ENCODE measurements at places on chromosomes 13 and 19.

GRCh38 chr13:40245567-40245966 is 420.9 kb downstream of the FOXO1 start:
- DNase-seq: no peak

- DNase-seq: no peak
Measured at GRCh38 chr13:48233889-48234488, 983 bp downstream of the ITM2B start.

- no peak for DNase-seq
Measured at GRCh38 chr13:100675661-100676129, 1.1 kb upstream of the TMTC4 start.

DNA sequence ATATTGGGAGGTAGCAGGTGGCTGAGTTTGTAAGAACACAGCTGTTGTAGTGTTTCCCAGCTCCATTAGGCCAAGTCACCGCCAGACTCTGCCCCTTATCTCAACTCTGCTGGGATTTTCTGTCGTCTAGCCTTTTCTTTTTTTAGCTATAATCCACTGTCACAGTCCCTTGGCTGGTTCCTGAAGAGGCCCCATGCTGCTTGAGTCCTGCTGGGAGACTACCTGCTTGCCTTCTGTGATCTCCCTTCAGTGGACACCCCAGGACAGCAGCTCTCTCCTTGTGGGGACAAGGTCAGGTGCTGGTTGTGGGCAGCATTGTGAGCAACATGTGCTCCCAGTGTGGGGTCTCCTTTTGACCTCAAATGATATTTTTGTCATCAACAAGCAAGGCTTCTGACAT is 195.0 kb upstream of the ATXN8OS start:
- peak; percentile 87 for DNase-seq

- DNase-seq: peak; percentile 93
Measured at GRCh38 chr19:17778968-17779929, 15.7 kb upstream of the B3GNT3 start.

GRCh38 chr13:97212601-97213040 is 9.5 kb upstream of the MBNL2 start:
- DNase-seq: peak; percentile 68

- peak; percentile 85 for DNase-seq
Measured at GRCh38 chr19:16628984-16629691, 1.1 kb upstream of the MED26 start.

GRCh38 chr19:5547881-5548280 is 19.9 kb downstream of the TINCR start:
- DNase-seq: peak; percentile 75

DNA sequence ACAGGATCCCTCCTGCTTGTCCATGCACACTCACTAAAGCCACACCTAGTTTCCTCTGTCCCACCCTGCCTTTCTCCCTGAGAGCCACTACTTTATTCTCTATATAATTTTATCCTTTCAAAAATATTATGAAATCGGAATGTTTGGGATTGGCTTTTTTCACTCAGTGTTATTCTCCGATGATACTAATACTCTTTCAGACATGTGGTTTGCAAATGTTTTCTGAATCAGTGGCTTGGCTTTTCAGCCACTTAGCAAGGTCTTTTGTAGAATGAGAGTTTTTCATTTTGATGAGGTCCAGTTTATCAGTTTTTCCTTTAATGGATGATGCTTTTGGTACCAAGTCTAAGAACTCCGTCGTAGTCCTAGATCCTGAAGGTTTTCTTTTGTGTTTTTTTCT is 11.6 kb downstream of the SPATA13 start:
- DNase-seq: no peak

DNA sequence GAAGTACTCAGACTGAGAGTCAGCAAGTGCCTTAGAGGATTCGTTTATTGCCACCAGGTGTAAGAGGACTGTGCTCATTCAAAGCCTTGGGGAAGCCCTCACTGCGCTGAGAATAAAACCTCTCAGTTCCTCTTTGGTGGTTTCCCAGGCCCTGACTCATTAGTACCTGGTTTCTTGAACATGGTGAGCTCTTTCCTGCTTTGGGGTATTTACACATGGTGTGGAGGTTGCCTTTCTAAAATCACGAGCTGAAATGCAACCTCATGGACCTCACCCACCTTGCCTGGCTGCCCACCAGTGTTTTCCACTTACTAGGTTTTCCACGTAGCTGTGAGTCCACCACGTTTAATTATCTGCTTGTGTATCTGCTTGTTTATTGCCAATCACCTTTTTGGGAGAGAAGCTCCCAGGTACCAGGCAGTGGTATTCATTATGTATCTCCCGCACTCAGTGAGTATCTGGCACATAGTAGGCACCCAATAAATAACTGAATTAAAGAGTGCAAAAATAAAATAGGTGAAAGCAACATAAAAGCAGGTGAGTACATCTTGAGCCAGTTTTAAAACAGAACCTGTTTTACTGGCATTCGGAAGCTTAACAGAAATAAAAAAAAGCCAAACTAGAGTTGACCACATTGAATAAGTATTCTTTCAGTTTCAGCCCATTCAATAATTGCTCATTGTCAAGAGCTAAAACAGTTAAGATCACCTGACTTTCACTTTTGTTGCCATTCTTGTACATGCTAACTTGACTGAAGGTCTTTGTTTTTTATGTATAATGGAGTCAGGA is 533.0 kb downstream of the MYO16 start:
- DNase-seq: no peak

GRCh38 chr13:26469602-26470001 is 87.9 kb upstream of the WASF3 start:
- no peak for DNase-seq

GRCh38 chr13:43786472-43786765 is 353 bp downstream of the ENOX1 start:
- DNase-seq: no peak

GRCh38 chr19:51181913-51182419 is 39.9 kb downstream of the SIGLEC7 start:
- DNase-seq: peak; percentile 23

DNA sequence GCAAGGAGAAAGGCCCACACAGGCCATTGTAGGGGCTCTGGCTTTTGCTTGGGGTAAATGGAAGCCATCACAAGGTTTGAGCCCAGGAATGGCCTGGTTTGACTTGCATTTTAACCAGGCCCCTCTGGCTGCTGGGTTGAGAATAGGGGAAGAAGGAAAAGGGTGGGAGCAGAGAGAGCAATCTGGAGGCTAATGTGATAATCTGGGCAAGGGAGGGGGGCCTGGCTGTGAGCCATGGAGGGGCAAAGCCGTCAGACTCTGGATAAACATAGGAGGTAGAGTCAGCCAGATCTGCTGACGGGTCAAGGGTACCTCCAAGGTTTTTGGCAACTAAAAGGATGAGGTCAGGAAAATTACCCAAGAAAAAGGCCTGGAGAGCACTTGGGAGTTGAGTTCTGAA is 41.6 kb downstream of the RFX2 start:
- peak; percentile 4 for DNase-seq

GRCh38 chr13:98807774-98808173 is 55.3 kb upstream of the SLC15A1 start:
- no peak for DNase-seq

DNA sequence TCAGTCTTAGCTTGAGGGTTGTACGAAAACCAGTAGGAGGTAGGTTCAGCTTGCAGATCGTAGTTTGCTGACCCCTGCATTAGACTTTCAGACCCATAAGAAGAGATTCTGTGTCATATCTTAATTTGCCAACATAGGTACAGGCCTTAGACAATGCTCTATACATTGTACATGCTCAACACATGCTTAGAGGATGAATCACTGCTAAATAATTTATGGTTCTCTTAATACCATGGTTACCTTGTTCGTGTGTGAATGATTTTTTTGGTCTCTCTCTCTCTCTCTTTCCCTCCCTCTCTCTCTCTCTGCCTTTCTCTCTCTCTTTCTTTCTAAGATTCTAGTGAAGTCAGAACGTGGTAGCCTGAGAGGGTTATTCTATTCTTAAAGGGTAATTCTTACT is 112.2 kb downstream of the FGF14 start:
- DNase-seq: no peak

- DNase-seq: peak; percentile 87
Measured at GRCh38 chr13:38090913-38091312, 221.3 kb upstream of the TRPC4 start.

- no peak for DNase-seq
Measured at GRCh38 chr13:51347099-51347498, 7.6 kb downstream of the SERPINE3 start.

DNA sequence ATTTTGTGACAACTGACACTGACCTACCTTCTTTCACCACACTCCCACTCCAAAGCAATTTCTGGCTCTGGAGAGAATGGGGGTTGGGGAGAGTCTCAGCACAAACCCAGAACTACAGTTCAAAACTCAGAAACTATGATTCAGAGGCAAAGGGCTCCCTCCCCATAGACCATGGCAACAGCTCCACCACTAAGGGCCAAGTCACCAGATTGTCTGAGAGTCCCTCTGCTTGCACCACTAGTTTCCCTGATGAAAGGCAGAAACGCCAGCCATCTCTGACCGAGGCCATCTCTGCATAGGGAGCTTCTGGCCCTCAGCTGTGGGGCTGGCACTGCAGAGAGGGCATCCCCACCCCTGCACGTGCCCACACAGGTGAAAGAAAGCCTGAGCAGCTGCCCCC is 112.4 kb upstream of the VSTM2B start:
- no peak for DNase-seq

GRCh38 chr19:50516964-50517703 is 3.4 kb upstream of the ASPDH start:
- no peak for DNase-seq

- DNase-seq: peak; percentile 98
Measured at GRCh38 chr13:35309706-35310105, 166.8 kb downstream of the MAB21L1 start.

GRCh38 chr13:98847780-98848179 is 95.3 kb upstream of the SLC15A1 start:
- peak; percentile 19 for DNase-seq

DNA sequence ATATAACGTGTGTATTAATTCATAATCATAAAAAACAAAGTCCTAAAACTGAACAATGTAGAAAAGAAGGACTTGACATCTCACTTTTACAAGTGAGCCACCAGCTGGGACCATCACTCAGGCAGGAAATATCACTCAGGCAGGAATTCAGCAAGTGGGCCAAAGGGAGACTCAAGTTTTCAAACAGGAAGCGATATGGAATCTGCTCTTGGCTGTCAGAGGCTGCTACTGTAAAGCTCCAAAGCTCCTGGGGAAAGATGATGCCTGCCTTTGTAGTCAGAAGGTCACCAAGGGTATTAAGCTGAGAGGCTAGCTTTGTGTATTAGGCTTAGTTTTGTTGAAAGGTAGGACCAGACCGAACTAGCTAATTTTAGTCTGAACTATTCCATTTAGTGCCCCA is 5.5 kb upstream of the AKAP11 start:
- DNase-seq: no peak

DNA sequence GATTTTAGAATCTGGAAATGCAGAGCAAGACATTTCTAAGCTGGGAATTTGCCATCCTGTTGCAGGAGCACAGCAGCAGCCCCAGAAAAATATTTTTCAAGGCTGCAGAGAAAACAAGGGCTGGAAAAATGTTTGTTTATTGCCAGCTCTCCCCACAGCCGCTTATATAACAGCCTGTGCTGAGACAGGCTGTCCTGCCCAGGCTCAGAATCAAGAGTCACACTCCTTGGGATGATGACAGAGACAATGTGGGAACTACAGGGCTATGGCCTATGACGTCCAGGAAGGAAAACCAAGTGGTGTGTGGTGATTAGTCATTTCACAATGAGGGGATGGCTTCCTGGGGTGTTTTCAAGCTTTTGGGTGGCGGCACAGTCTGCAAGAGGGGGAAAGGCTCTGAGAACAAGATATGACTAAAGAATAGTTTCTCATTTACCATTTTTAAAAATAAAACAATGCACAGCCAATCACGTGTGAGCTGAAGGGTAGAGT is 136.3 kb upstream of the SERP2 start:
- peak; percentile 63 for DNase-seq

DNA sequence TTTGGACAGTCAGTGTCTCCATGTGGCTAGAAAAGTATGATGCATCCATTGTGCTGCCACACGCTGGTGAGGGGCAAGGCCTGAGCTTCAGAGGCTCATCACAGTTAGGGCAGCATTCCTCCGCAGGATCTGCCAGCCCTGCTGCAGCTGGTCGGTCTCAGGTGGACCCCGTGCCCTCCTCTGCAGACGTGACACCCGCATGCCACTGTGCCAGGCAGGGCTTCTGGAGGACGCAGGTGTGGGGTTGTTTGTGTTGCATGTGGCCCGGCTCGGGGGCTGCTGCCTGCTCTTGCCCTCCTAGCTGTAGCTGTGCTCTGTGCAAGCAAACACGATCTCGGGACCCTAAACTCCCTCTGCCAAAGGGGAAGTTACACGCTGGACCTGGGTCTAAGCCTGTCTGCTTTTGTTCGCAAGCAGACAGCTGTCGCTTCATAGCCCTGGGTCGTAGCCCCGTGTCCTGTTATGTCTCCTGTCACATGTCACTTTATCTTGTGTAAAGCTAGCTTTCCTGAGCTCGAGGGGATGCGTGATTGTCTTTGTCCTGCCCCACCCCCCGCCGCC is 45.3 kb downstream of the SLC7A9 start:
- DNase-seq: peak; percentile 14

DNA sequence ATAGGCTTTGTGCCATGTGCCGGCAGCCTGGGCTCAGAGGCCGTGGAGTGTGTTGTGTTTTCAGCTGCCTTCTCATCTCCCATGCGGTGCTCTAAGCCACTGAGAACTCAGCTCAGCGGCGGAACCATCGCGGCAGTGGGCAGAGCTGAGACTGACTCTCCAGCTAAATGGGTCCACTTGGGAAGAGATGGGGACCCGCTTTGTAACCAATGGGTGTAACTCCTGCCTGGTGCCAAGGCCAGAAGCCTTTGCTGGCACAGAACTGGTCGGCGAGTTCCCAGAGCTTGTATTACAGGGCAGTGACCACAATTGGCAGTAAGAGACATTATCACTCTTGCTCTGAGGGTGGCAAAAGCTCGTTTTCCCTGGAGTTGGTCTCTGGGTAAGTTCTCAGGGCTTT is 183.0 kb downstream of the STK24 start:
- no peak for DNase-seq

DNA sequence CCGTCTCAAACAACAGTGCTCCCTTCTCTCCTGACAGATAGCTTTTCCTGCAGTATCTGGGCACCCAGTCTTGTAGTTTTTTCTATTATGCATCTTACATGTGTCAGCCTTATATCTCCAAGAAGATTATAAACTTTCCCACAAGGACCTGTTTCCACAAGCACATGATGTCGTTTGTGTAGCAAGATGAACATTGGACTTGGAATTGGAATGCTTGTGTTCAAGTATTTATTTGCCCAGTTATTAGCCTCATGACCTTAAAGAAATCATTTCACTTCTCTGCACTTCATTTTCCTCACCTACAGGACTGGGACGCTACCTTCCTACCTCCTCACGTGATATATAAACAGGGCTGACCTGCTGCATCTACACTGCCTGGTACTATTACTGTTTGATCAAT is 21.5 kb downstream of the SHISA2 start:
- DNase-seq: no peak

- no peak for DNase-seq
Measured at GRCh38 chr13:101341464-101341863, 74.8 kb downstream of the NALCN start.

All from NCI-H82 (cell line).